ENCODE measurements at places on chromosomes 7 and 10. TPM values are rescaled to one million over a fixed set of nuclear protein-coding genes. Genes with fewer than 3 reads are reported as not detected.

GRCh38 chr10:51524041-51524440, 175.4 kb downstream of the CSTF2T start:
- DNase-seq, result no peak

DNA sequence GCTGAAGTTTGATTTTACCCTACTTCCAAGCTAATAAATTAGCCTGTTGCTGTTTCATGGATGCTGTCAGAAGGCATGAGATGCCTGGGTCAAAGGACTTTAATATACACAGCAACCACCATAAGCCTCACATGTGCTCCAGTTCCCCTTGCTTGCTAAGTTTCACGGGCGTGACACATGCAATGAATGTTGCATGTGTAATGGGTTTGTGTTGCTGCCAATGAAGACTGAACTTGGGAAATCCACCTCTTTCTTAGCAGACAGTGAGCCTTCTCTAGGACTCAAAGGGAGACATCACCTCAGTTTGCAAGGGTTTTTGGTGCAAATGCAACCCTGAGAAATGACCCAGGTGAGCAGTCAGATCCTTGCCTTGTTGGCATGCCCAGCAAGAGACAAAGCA, 505.5 kb upstream of the PODXL start:
- DNase-seq, result no peak

The NPC1L1 gene
- total RNA-seq, result not detected

The GSTO2 gene
- 0.51 TPM for total RNA-seq

DNA sequence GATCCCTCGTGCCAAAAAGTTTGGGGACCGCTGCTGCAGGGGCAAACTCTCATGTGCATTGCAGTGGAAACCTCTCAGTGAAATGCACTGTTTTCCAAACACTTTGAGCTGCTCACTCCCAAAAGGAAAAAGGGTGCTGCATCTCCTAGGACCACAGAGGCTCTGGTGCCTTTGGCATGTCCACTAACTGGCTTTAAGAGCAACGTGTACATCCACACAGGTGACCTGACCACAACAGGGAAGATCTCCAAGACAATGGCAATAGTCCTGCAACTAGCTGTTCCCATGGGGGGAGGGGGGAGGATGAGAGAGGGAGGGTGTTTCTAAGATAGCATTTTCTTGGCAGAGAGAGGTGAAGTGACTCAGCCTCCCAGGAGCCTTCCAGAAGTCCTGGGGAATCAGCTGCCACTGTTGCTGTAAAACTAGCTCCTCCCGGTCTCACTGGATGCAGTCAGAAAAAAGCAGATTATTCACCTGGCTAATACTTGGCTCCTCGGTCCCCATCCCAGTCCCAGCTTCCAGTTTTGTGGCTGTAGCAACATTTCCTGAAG, 181.7 kb downstream of the HECW1 start:
- peak; percentile 2 for DNase-seq

DNA sequence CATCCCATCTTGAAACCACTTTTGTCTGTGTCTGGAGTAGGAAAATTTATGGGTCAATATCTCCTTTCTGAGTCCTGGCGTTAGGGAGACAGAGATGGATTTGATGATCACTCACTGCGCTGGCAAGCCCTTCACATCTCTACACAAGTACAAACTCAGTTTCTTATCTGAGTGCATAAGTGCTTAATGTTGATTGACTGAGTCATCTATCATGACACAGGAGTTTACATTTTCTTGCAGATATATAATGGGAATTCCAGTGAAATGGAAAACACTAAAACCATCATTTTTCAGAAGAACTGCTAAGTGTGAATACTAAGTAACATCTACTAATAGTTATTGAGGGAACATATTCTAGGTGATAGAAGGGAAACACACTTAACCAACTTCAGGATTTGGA, 763.9 kb upstream of the COBL start:
- no peak for DNase-seq

GRCh38 chr7:379456-380138, 89.6 kb downstream of the FOXL3 start:
- DNase-seq, result no peak

The MSANTD7 gene
- total RNA-seq, result 18.1 TPM

The SPOCK2 gene
- total RNA-seq, result 1.9 TPM

- DNase-seq, result no peak
These were observed 141.3 kb upstream of the FZD8 start for GRCh38 chr10:35783305-35783838.
